Bronchial smooth muscle cell (primary cell): ENCODE measurements at places on chromosomes 5 and 9. TPM values are rescaled to one million over a fixed set of nuclear protein-coding genes. Genes with fewer than 3 reads are reported as not detected.

The PCDHB8 gene
- 0.32 and 0.69 TPM in 2 replicates for total RNA-seq

The WDR31 gene
- 2.8 and 3.8 TPM in 2 replicates for total RNA-seq

The ACTBL2 gene
- total RNA-seq, result under 0.01 TPM in 1 of 2 replicates, not detected in the other

The GLRA1 gene
- total RNA-seq, result not detected in 2 replicates

The TAF7 gene
- 67.1 and 89.5 TPM in 2 replicates for total RNA-seq

The FGF10 gene
- total RNA-seq, result 0.26 and 0.79 TPM in 2 replicates

The DOCK2 gene
- 2.5 and 3.2 TPM in 2 replicates for total RNA-seq

The DPYSL3 gene
- 115 and 180 TPM in 2 replicates for total RNA-seq
